ENCODE measurements at places on chromosomes 5 and 9.

DNA sequence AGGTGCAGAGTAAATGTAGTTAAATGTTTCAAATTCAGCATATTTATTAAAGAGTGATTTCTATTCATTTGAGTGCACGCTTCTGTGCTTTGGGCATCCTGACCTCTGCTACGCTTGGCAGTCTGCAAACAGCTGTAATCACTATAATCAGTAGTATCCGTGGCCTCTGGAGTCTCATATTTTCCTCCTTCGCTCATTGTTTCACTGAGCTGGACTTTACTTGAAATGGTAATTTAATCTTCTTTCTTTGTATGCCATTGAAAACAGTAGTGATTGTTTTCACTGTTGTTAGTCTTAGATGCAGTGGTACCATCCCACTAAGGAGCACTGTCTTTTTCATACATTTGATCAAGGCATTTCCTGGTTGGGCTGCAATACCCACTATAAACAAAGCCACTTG lies 43.5 kb upstream of the CAVIN4 start:
- DNase-seq, result no peak

- DNase-seq, result no peak
Observed at GRCh38 chr9:99745085-99745484, 76.6 kb upstream of the NR4A3 start.

- DNase-seq, result no peak
Observed at GRCh38 chr5:132003170-132003744, 8.2 kb downstream of the ACSL6 start.

DNA sequence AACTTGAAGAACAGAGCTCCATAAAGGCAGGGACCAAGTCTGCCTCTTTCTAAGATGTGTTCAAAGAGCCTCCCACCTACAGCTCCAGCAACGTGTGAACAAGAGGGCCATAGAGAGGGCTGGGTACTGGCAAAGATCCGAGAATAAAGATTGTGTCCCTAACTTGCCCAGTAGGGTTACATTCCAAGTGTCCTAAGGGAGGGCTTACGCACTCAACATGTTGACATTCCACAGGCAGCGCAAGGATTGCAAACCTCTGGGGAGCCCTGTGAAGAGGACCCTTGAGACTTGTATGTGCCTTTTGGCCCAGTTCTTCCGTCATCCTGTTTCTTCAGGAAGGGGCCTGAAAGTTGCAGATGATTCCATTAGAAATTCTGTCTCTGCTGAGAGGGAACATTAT lies 48.2 kb upstream of the ENTREP1 start:
- no peak for DNase-seq

GRCh38 chr5:60551250-60551649 lies 148.7 kb downstream of the DEPDC1B start:
- no peak for DNase-seq

DNA sequence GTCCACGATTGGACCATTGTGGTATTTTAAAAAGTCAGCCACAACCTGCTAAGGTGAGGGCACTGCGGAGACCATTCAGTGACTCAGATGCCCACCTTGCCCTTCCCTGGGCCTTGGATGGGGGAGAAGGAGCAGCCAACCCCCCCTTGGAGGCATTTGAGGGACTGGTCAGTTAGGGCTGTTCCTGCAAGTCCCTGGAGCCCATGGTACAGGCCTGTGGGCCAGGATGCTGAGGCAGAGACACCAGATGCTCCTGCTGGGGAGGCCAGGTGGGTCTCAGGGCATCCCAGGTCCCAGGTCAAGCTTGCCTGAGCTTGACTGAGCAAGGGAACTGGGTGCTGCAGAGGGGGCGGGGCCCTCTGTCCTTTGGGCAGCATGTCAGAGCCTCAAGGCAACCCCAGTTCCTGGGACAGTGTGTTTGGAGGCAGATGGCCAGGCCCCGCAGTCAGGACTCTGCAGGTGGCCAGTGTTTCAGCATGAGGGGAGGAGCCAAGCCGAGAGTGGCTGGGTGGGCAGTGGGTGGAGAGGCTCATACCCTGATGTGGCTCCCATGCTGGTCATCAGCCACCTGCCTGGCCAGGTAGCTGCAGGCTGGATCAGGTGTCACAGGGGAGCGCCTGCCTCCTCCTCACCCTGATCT lies 27.5 kb downstream of the SLC6A3 start:
- no peak for DNase-seq

GRCh38 chr5:150491876-150492275 lies 16.1 kb upstream of the NDST1 start:
- no peak for DNase-seq

GRCh38 chr9:124510650-124511425 lies 3.6 kb upstream of the NR5A1 start:
- no peak for DNase-seq

- no peak for DNase-seq
Observed at GRCh38 chr9:69083321-69083720, 47.8 kb downstream of the FXN start.

- DNase-seq, result no peak
Observed at GRCh38 chr9:4955836-4956235, 29.2 kb upstream of the JAK2 start.

DNA sequence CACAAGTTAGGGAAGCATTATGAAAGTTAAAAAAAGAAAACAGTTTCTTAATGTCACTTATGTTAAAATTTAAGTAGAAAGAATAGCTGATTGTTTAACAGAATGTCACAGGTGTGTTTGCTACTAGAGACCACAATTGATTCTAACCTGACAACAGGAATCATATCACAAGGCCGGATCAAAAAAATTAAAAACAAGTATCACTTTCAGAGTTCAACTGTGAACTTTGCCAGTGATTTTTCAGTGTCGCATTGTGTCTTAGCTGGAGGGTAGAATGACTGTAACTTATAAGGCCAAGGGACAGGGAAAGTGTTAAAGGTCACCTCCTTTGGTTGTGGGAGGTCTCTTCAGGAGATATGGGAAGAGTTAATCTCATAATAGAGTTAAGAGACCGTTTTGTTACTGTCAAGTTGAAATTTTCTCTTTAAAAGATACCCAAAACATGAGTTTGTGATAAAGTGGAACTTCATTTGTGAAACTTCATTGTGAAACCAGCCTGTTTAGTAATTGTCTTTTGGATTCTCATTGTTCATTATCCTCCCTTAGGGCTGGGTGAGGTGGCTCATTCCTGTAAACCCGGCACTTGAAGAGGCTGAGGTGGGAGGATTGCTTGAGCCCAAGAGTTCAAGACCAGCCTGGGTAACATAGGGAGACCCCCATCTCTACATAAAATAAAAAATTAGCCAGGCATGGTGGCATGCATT lies 40.9 kb downstream of the CPEB4 start:
- no peak for DNase-seq

- no peak for DNase-seq
Observed at GRCh38 chr9:114314256-114314867, 8.5 kb upstream of the ORM1 start.

GRCh38 chr9:96279932-96280331 lies 22.0 kb downstream of the HSD17B3 start:
- DNase-seq, result no peak

- DNase-seq, result no peak
Observed at GRCh38 chr5:169289520-169289919, 11.4 kb downstream of the SLIT3 start.

- DNase-seq, result no peak
Observed at GRCh38 chr9:89139455-89139854, 39.2 kb downstream of the SHC3 start.

GRCh38 chr9:104842698-104843097 lies 78.8 kb downstream of the NIPSNAP3B start:
- no peak for DNase-seq

DNA sequence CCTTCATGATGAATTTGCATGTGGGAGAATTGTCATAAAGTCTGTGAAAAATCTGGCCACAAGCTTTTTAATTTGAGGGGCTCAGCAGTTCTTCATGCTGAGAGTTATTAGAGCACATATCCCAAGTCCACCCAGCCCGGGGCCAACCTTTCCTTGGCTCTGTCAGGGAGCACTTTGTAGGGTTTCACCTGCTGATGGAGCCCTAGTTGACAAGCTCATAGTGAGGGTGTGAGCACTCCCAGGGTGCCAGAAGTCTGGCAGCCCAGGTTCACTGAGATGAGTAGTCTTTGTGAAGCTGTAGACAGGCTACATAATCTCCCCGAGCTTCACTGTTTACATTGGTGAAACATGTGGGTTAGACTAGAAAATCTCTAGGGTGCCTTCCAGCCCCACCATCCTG lies 97.2 kb upstream of the NREP start:
- no peak for DNase-seq

DNA sequence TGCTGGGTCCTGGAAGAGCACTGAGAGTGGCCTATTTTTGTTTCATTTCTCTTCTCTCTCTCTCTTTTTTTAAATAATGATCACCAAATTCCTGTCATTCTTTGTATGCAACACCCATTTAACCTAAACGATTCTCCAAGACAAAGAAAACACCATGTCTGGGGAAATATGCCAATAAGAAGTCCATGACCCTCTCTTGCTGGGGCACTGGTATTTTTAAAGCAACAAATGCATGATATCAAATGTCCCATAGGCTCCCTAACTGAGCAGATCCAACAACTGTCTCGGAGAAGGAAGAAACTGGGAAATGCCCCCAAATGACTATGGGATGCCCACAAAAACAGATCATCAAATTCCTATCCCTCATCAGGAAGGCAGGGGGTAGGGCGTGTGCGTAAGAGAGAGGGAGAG lies 567.4 kb downstream of the CCDC171 start:
- DNase-seq, result no peak
